ENCODE measurements at places on chromosomes 6 and 20. TPM values are rescaled to one million over a fixed set of nuclear protein-coding genes. Genes with fewer than 3 reads are reported as not detected.

TSPYL4 gene
- polyA plus RNA-seq, result 59.8 TPM

GSTA4 gene
- polyA plus RNA-seq, result 115 TPM

VWA7 gene
- polyA plus RNA-seq, result 8.5 TPM

DNA sequence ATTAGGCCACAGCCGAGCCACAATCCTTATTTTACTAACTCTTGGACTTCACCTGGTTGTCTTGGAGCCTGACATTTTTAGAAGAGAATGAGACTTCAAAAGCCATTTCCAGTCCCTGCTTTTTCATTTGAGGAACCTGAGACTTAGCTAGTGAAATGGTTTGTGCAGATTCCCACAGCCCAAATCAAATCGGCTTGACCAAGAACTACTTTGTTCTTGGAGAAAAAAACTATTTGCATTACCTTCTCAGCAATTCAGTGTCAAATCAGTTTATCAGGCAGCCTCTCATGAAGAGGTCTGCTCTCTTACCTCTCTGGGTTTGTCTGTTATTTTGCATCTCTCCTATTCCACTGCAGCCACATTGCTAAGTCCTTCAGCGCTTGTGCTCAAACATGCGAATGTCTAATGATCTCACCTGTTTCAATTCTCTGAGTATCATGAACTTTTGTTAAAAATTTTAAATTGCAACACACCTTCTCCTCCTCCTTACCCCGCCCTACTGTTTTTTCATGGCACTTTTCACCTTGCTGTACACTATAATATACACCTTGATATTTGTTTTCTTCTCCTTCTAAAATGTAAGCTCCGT, 573 bp upstream of the IFNGR1 start:
- no peak for DNase-seq

DNA sequence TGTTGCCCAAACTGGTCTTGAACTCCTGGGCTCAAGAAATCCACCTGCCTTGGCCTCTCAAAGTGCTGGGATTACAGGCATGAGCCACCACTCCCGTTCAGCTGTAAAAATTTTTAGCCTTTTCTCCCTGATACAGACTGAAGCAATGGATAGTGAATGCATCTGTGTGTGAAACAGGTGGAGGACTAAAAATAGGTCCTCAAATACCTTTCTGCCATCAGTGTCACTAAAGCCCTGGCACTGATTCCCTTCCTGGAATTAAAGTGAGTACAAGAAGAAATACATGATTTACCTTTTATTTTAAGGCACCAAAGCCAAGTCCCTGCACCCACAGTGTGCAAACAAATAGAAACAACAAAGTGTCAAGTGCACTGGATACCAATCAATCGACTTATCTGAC, 25.1 kb downstream of the TULP4 start:
- no peak for DNase-seq

- peak; percentile 5 for DNase-seq
These were observed 7.7 kb upstream of the ZNF334 start for GRCh38 chr20:46520976-46521579.

GRCh38 chr20:41175201-41175651, 37.9 kb downstream of the PLCG1 start:
- DNase-seq, result no peak
